ENCODE measurements at places on chromosomes 13 and 19.

DNA sequence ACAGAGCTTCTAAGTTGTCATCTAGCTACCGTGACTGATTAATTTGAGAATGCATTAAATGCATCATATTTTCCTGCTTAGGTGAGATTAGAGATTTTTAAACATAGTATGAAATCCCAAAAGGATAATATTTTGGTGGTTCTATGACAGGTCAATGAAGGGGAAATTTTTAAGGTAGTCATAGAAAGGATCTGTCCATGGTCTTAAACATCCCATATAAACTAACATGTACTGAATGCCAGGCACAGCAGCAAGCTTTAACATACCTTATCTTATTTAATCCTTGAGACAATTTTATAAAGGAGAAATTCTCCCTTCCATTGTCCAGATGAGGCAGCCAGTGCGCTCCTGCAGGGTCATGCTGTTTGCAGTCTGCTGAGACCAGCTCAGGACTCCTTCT lies 466.0 kb downstream of the FGF14 start:
- no peak for DNase-seq

DNA sequence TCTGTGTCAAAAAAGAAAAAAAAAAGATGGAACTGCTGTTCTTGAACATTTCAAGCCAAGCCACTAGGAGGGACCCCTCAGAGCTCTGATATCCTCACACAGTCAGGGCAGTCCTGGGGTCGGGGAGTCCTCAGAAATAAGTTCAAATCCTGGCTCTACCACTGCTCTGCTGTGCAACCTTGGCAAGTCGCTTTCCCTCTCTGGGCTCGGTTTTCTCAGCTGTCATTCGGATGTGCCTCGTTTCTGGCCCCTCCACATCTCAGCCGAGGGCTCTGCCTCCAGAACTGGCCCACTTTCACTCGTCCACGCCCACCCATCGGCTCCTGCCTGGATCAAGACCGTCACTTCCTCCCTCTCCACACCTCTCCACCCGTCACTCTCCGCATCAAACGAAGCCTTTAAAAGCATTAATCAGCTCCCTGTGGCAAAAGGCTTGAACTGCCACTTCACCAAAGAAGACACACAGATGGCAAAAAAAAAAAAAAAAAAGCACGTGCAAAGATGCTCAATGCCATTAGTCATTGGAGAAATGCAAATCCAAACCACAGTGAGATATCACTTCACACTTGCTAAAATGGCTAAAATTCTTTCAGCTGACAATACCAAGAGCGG lies 7.4 kb upstream of the ZNRF4 start:
- DNase-seq, result peak; percentile 22

DNA sequence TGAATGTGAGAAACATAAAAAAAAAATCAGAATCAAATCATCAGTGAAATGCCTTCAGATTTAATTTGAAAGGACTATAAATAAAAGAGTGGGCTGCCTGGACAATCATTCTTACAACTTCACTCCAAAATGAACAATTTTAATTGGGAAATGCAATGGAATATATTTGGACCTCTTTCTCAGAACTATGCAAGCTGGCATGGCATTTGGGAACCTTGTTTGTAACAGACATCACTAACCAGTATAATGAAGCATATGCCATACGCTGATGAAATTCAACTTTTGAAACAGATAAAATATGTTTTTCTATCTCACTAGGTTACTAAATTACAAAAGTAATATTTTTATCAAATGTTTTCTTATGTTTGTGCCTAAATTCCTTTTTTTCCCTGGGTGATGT lies 64.2 kb upstream of the FAM216B start:
- no peak for DNase-seq

- DNase-seq, result no peak
Observed at GRCh38 chr19:17946965-17947784, 14.4 kb downstream of the CCDC124 start.

DNA sequence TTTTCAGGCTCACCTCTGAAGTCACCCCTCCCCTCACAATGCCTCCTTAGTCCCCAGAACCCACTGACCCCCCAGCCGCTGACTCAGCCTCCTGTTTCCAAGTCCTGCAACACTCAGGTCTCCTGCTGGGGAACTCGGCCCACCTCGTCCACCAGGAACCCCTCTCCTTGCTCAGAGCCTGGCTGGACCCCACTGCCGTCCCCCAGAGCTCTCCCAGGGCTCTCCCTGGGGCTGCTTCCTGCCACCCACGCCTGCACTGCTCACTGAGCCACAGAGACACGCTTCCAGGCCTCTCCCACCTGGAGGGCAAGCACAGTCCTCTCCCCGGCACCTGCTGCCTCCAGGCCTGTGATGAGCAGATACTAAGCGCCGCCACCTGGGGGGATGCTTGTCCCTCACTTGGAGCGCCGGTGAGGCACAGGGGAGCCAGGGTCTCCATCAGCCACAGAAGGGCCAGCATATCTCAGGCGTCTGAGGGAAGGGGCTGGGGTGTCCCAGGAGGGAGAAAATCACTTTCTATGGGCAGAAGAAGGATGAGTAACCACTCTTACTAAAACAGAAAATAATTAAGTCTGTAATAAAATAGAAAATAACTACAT lies 53.8 kb downstream of the KLF2 start:
- DNase-seq, result no peak

DNA sequence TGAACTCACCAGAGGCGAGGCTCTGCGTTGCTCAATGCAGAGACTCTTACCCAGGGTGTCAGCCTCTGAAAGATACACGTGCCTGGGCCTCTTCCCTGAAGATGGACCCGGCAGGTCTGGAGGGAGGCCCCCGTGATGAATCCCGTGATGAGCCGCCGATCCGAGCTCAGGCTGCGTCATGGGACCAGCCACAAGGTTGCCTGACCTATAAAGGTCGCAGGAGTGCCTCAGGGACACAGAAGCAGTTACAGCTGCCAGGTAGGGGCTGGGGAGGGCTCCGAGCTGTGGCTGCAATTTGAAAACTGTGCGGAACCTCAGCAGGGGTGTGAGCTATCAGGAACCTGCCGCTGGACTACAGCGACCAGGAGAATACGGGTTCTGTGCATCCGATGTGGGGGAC lies 10.5 kb upstream of the ATP11A start:
- no peak for DNase-seq

DNA sequence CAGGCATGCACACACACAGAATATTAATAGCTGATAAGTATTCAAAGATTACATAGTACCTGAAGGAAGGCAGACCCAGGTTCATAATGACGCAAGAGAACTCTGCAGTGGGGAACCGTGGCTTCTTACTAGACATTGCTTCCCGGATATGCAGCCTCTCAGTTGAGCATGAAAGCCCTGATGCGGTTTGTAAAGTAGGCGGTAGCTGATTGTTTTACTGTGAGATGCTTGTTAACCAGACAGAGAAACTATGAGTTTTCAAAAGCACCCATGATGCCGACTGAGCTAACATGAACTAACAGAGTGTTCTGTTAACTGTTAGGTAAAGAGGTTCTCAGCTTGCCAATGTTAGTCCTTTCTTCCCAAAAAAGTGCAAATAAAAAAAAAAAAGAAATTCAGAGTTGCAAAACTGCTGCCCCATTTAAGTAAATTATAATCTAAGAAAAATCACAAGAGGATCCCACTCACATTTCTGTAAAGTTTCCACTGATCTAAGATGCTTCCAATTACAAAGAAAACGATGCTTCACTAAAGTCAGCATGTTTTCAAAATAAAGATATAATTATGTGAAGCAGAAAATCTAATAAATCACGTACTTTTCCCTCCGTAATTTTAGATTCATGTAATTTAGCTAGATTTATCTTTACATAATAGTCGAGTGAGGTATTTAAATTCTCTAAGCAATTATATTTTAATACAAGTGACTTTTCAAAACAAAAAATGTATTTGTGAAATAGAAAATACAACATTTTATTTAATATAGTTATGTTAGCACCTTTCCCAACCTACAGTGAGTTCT lies 2.2 kb downstream of the FLT1 start:
- peak; percentile 17 for DNase-seq

DNA sequence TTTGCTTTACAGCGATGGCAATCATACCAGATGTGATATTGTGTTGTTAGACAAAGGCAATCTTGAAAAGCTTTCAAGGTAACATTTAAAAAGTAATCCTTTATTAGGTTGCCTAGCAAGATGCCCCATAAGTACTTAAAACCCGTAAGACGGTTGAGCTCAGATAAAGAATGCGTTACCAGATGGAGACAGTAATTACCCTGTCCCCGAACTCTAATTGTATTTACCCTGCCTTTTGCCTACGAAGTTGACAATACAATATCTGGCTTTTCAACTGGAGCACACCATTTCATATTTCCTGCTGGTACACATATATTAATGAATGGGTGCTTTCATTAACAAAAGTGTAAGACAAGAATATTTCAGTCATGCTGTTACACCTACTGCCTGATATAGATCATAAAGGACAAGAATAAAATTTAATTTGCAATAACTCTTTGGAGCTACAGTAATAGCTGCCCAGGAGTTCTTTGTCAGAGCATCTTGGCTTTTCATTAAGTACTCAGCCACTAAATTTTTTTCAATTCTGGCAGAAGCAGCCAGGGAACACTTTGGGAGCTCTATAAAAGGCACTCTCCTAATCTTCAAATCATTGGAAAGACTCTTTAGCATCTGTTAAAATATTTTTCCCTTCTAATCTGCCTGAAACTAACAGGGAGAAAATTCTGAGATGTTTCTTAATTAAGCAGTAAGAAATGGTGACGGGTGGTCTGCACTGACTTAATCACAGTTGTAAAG lies 63.8 kb downstream of the DCT start:
- no peak for DNase-seq

- no peak for DNase-seq
Observed at GRCh38 chr13:109548374-109548773, 238.0 kb downstream of the IRS2 start.

DNA sequence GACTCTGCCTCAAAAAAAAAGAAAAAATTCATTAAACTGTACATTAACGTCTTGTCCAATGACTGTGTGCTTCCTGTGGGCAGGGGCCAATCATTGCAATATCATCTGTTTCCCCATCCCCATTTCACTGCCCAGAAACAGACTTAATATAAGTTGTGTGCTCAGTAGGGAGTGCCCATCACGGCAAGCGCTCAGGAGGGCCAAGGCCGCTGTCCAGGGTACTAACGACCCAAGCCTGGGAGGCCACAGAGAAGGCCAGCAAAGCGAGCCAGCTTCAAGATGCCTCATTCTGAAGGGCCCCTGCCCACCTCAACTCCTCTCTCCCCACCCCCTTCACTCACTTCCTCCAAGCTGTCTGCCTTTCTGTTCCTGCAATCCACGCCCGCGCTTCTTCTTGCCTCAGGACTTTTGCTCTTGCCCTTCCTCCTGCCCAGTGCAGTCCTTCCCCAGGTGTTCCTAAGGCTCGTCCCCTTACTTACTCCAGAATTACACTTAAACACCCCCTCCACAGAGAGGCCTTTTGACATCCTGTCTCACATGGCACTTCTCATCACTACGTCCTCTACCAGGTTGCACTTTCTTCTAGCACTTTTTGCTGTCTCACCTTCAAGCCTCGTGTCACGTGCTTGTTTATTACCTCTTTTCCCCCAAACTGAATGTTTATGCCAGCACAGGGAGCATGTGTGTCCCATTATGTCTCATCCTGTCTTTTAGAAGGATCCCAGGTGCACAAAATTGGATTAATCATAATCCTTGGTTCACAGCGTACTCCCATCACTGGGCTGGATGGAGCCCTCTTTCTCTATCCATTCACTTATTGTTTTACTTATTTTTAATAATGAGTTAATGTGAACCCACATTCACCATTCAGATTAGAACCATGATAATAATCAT lies 11.3 kb upstream of the POU2F2 start:
- DNase-seq, result peak; percentile 36

DNA sequence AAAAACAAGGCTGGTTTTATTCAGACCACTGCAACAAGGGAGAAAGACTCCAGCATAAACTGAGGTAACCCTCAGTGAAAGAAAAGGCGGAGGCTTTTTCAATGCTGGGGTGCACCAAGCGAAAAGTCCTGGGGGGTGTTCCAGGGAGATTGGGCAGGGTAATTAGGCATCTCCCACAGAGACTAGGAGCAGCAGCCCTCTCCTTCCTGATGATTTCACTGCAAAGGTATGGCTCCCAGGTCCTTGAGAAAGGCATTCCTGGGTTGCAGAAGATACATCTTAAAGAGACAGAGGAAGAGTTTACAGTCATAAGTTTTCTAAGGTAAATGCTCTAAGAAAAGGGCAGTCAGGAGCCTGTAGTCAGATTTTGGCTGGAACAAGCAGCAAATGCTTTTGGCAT lies 412.0 kb downstream of the FOXO1 start:
- DNase-seq, result no peak

DNA sequence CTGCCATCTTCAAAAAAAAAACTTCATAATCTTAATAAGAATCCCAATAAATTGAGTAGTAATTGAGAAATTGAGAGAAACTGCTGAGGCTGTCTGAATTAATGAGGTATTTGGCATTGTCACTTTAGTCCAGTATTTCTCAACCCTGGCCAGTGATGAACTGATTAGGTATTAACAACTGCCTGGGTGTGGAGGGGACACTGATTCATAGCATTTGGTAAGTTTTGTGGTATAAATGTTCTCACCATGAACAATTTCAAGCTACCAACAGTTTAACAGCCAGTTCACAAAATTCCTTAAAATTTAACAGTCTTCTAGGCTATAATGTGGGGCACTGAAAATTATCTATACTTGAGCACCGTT lies 18.3 kb downstream of the GPC6 start:
- peak; percentile 61 for DNase-seq

GRCh38 chr13:49481788-49482187 lies 14.0 kb upstream of the PHF11 start:
- no peak for DNase-seq

DNA sequence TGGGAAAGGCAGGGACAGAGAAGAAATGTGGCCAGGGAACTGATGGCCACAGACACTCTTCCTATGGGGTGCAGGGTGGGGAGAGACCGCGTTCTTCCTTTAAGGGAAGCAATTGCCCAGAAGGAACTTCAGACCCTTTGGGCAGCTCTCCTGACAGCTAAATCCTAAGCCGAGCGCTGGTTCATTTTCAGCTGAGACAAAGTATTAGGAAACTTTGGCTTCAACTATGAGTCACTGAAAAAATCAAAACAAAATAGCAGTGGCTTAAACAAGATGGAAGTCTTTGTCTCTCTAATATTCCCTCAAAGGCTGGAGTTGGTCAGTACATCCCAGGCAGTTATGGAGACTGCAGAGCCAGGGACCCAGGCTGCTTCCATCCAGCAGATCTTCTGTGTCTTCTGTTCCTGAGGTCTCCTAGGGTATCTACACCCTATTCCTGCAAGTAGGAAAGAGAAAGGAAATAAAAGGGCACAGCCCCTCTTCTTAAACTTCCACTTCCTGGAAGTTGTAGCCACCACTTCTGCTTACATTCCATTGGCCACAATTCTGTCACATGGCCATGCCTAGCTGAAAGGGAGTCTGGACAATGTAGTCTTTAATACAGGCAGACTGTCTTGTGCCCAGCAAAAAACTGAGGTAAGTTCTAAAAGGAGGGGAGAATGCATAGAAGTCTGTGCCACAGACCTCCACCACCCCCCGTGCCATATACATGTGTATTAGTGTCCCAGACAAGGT lies 163.5 kb downstream of the KATNAL1 start:
- peak; percentile 61 for DNase-seq

DNA sequence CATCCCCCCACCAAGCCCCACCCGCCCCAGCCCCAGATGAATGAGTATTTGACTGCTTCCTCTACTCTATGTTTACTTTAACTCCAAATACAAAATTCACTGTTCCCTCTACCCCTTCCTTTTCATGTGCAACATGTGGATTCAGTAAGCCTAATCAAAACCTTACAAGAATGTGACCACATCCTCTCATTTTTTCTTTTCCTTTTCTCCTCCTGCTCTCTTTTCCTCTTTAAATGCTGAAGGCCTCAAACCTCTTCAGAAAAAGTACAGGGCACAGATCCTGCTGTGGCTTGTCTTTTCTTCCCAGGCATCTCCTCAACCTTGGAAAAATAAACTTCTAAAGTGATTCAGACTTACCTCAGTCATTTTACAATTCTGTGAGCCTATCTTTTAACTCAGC lies 119.0 kb downstream of the MYCBP2 start:
- peak; percentile 91 for DNase-seq

All from fibroblast of upper back skin (primary cell).